ENCODE measurements at places on chromosomes 13 and 19.

DNA sequence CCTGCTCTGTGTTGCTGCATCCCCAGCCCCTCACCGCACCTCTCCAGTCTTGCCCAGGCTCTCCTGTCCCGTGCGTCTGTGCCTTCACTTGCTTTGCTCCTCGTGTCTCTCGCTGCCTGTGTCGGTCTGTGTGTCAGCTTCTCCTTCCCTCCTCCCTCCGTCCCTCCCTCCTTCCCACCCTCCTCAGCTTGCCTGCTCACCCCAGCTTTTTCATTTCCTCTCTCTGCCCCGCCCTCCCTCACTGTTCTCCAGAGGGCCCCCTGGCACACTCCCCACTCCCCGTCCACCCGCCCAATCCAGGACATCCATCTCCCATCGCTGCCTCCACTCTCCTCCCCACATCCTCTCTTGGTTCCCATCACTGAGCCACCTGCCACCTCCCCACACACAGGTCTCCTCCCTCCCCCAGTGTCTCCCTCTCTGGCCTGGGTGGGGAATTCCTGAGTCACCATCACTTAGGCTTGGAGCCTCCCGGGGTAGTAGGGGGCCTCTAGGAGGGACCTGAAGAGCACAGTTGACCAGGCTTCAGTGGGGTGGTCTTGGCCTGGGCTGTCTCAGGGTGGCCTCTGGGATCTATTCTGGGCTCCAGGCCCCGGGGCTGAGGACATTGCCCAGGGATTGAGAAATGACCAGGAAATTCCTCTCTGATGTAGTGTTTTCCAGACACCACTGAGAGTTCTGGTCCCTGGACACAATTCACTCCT lies at the start of gene PTGIR:
PTGIR (minus strand) TSS at position 132 of the 704 bp plus-strand sequence. CDS start 864 bp downstream, outside the sequence.
- DNase-seq: no peak

GRCh38 chr13:99955107-99955746 lies 16.3 kb downstream of the ZIC5 start:
- DNase-seq: no peak

- no peak for DNase-seq
These were observed 5.6 kb downstream of the APC2 start for GRCh38 chr19:1455336-1456120.

- DNase-seq: no peak
These were observed 3.3 kb upstream of the IGFL2 start for GRCh38 chr19:46144756-46145155.

DNA sequence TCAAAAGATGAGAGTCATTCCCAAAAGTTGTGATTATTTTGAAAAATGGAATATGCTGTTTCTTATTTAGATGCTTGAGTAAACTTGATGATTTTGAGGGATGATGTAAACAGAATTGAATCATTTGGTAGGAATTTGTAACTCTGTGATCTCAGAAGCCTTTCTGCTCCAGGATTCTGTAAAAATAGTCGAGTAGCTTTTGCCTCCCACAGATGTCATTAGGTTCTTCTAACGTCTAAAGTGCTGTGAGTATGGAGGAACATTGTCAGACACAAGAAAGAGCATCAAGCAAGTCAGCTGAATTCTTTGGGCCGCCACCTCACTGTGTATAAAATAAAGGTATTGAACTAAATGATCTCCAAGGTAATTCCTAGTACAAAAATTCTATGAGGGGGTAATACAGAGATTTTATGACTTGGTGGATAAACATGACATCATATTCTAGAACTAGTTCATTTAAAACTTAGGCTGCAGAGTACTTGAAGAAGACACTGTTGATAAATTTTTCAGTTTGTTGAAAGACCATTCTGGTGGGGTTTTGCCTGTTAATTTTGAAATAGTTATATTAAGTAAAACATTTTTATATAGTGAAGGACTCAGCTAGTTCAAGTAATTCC lies 1.4 kb upstream of the GPR183 start:
- DNase-seq: no peak

GRCh38 chr19:58563823-58564222 lies 5.4 kb upstream of the UBE2M start:
- DNase-seq: no peak
